Lower lobe of right lung (tissue), 2 donors: ENCODE measurements at places on chromosomes 16 and 17. TPM values are rescaled to one million over a fixed set of nuclear protein-coding genes. Genes with fewer than 3 reads are reported as not detected.

ENPP7 gene
- 0.18 TPM for total RNA-seq

TP53TG3B gene
- total RNA-seq: not detected

CHST5 gene
- 0.62 TPM for total RNA-seq

IRX3 gene
- 108 TPM for total RNA-seq

TBC1D3I gene
- total RNA-seq: 1.1 TPM

TBC1D3G gene
- total RNA-seq: not detected

HOXB1 gene
- not detected for total RNA-seq

- no peak overlapping the region for H3K4me3 ChIP-seq
- no peaks in the 10 kb centered on the region for H3K4me1 ChIP-seq
Observed at GRCh38 chr17:44878627-44879221, 20.5 kb downstream of the EFTUD2 start.

GRCh38 chr16:88826070-88826840, 14.5 kb upstream of the APRT start:
- no peak overlapping the region for H3K27ac ChIP-seq
- no peaks in the 10 kb centered on the region for H3K4me1 ChIP-seq
- peaks cover 50% of the 10 kb centered on the region for H3K36me3 ChIP-seq
- H3K4me3 ChIP-seq: no peak overlapping the region

DNA sequence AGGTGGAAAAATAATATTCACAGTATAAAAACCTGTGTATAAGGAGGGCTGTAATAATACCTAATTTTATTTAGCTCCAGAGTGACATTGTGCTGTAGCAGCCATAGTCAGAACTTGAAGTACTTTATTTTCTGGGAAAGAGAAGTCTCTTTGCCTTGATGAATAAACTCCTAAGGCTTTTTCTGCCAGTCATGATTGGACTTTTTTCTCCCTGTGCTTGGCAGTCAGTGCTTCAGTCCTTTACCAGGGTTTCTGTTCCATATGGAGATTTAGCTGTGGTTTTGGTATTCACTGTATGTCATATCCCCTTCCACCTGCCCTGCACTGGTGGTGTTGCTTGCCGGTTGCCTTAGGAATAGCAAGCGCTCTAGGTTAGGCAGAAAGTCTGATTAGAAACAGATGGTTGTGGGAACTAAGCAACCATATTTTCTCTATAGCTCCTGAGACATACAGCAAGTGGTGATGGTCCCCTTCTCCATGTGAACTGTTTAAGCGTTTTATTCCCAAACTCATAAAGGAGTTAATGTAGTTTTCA, 24.7 kb downstream of the DDX42 start:
- no peaks in the 10 kb centered on the region for H3K4me1 ChIP-seq
- no peak for DNase-seq
- no peak overlapping the region for H3K4me3 ChIP-seq
- H3K27ac ChIP-seq: no peak overlapping the region
- H3K36me3 ChIP-seq: peaks cover 100% of the 10 kb centered on the region

DNA sequence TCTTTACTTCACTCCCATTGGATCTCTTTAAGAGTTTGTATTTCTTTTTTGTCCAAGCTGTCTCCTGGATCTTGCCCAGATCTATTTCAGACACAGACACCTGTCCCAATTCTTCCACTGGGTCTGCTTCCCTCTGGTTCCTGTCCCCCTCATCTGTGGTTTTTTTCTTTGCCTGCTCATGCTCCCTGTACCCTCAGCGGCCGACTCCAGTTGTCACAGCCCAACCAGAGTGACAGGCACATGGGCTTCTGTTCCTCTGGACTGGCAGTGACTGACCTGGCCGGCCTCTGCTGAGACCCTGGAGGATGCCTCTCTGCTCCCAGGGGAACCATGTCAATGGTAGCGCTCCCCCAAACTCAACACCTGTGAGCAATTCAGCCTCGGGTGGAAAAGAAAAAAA, 142.6 kb downstream of the WSCD1 start:
- no peaks in the 10 kb centered on the region for H3K27me3 ChIP-seq
- no peak overlapping the region for H3K4me3 ChIP-seq
- no peak for DNase-seq

- no peak overlapping the region for H3K27ac ChIP-seq
- no peak overlapping the region for H3K4me3 ChIP-seq
- H3K4me1 ChIP-seq: peaks cover 58% of the 10 kb centered on the region
- H3K27me3 ChIP-seq: no peaks in the 10 kb centered on the region
- H3K36me3 ChIP-seq: peaks cover 7% of the 10 kb centered on the region
- DNase-seq: no peak
Observed at GRCh38 chr17:80792373-80792781, 199.3 kb upstream of the CHMP6 start.

DNA sequence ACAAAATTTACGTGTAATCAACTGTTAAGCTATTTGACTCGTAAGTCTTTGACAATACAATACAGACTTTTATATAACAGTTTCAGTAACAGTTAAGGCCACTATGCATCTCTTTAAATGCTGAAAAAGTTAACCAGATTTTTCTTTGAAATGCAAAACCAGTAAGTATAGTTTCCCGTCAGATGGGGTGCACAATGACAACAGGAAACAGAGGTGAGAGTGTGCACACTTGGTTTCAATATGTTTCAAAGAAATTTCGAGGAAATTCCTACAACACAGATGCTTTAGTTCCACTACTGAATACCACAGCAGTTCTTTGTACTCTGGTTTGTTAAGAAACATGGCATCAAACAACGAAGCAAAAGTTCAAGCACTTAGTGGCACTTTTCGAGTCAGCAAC, 48.4 kb downstream of the RNF157 start:
- H3K4me1 ChIP-seq: no peaks in the 10 kb centered on the region
- no peaks in the 10 kb centered on the region for H3K27me3 ChIP-seq
- no peak overlapping the region for H3K27ac ChIP-seq

DNA sequence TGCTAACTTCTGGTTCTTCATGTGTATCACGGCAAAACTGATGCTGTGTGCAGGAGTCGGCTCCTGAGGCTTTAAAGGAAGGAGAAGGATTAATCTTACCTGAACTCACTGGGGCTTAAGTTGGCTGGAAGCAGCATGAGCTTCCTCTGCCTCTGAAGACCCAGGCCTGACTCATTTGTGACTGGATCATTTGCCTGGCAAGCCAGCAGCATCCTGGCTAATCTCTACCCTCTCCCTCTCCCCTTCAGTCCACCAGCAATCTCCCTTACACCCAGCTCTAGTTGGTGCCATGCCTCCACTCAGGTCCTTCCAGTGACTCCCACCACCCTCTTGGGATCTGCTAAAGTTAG, 150.3 kb downstream of the IRX3 start:
- H3K27ac ChIP-seq: no peak overlapping the region
- no peaks in the 10 kb centered on the region for H3K36me3 ChIP-seq
- no peak for DNase-seq
- H3K27me3 ChIP-seq: no peaks in the 10 kb centered on the region

DNA sequence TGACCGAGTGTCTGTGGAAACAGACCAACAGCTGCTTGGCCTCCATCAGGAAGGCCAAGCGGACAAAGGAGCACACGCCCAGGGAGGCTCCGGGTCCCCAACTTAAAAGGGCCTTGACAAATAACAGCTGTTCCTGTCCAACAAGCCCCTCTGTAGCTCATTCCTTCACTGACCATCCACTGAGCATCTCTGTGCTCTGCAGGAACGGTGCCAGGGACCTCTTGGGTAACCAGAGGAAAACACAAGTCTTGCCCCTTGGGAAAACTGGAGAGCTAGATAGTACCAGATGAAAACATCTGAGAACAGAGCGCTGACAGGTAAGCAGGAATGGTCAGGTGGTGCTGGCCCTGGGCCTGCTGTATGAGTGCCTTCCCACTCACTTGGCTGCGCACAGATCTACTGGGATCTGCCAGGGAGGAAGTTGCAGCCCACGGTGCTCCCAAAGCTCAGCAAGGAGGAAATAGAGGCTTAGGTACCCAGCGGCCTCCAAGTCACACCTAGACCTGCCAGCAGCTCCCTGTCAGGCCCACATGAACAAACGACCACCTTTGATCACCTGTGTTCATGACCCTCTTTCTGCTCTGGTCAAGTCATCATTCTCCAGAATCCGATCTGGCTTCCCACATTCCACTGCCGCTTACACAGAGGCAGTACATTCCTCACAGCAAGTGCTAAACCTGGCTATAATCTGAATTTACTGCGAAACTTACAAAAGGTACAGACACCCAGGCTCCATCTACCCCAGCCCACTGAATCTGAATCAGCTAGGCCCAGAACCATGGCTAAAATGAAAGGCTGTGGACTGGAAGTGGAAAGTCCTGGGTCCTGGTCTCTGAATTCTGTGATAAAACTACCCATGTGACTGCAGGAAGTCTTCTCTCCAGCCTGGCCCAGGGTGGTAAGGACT, 12.5 kb downstream of the DCAKD start:
- no peaks in the 10 kb centered on the region for H3K27me3 ChIP-seq
- H3K36me3 ChIP-seq: peaks cover 4% of the 10 kb centered on the region
- no peak for DNase-seq
- no peak overlapping the region for H3K4me3 ChIP-seq
- no peak overlapping the region for H3K27ac ChIP-seq
